ENCODE measurements at places on chromosomes 4 and X.

DNA sequence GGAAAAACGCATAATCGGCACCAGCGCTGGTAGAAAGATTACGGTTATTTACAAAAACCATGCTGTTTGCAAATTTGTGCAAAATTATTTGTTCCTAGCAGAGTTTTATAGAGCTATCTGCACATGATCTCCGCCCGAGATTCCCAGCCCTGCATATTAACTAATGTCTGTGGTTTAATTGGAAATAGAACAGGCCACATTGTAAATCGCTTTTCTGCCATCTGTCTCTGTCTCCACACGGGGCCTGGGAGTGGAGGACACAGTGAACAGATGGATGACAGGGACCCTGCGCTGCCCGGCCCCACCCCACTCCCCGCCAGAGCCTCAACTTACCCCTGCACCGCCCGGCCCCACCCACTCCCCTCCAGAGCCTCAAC lies 126.9 kb downstream of the FAM53A start:
- no peak for DNase-seq

- no peak for DNase-seq
Measured at GRCh38 chrX:18465051-18465450, 39.6 kb downstream of the CDKL5 start.

DNA sequence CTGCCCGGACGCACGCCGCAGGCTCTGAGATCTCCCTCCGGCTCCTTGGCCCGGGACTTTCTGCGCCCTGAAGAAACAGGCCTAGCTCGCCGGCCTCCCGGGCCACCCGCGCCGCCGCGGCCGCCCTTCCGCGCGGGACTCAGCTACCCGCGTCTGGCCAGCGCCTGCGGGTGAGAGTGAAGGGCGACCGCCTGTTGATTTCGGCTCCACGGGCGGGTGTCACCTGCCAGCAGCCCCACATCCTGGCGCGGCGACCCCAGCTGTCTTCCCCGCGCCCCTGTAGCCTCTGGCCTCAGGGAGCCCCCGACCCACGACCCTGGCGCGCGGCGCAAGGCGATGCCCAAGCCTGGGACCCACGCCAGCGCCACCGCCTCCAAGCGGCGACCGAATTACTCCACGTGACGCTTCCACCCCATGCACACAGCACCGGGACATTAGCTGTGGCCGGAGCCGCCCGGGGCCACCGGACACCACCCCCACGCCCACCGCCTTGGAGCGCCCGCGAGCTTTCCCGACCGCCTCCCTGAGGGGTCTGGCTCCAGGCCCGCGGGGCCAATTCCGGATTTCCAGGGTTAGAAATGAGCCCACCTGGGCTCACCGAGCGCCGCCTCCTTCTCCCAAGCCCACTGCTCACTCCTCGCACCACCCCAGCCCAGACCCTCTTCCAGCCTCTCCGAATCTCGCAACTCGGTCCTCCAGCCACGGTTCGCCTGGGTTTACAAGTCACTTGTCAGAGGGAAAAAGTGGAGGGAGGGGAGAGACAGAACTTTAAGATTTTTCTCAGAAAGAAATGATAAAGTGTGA lies 10.2 kb downstream of the ARX start:
- DNase-seq = no peak

DNA sequence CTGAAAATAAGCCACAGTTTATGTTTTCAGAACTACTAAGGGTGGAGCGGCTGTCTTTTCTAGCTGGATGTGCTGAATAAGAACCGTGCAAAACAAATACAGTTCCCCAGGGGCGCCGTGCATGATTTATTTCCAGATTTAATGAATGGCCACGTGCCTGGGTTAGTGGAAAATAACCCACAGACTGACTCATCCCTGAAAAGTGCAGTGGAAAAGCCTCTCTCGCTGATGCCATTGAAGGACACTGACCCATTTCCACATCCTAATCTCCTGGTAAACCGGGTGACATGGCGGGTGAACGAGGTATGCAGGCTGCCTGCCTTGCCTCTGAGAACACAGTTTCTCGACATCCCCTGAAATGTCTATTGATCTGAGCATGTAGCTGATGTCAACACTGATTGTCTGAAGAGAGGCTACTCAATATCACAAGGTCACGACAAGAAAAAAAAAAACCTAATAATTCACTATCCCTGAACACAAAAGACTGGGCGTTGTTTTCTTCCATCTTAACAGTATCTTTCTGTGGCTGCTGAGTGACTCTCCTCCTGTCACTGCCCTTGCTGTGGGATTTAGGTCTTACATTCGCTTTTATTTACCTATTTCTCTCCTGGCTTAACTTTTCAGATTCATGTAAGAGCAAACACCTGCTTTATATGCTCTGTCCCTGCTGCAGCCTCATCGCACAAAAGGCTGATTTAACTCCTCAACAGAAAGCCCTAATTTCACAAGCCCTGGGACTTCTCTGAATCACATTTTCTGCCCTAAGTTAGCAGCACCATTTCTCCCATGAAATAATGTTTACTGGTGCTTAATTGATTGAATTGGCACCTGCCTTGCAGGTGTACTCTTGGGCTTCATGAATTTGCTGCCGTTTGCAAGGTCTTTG lies 76.9 kb upstream of the SCOC start:
- DNase-seq = peak; percentile 82

- DNase-seq = no peak
Measured at GRCh38 chr4:119550857-119551532, 77.6 kb downstream of the PDE5A start.

DNA sequence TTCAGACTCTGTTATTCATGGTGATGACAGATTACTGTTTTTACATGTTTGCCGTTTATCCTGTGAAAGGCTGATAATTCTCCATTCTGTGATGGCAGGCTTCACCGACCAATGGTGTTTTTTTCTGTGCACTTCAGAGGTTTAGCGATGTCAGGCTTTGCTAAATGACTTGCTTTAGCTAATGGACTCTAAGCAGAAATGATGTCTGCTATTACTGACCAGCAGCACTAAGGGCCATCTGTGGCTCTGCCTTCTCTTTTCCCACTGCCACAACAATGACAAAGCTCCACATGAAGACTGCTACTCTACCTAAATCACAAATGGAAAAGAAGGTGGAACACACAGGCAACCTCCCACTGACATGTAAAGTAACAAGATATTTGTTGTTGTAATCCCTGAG lies 68.4 kb upstream of the ALB start:
- no peak for DNase-seq
